ENCODE measurements at places on chromosomes 2 and 18. TPM values are rescaled to one million over a fixed set of nuclear protein-coding genes. Genes with fewer than 3 reads are reported as not detected.

The HOXD12 gene
- not detected for total RNA-seq

The VIT gene
- 10.0 TPM for total RNA-seq

The CHRNG gene
- total RNA-seq, result not detected

The TCF23 gene
- 0.10 TPM for total RNA-seq

The RIT2 gene
- not detected for total RNA-seq

The OTOS gene
- not detected for total RNA-seq

The KCNG2 gene
- 0.49 TPM for total RNA-seq

The CYP26B1 gene
- 11.0 TPM for total RNA-seq

The DUSP2 gene
- 3.7 TPM for total RNA-seq

The SLC16A14 gene
- not detected for total RNA-seq

The TMEM17 gene
- total RNA-seq, result 0.69 TPM

The ANKRD23 gene
- total RNA-seq, result 1.1 TPM

The IL1RL2 gene
- total RNA-seq, result 3.5 TPM

The ZSWIM2 gene
- total RNA-seq, result not detected

The GCKR gene
- total RNA-seq, result 0.44 TPM

The ALK gene
- total RNA-seq, result not detected

The PTPRM gene
- 60.3 TPM for total RNA-seq

The KCNF1 gene
- total RNA-seq, result not detected

The ST8SIA3 gene
- total RNA-seq, result not detected

The IL1RL1 gene
- 2.4 TPM for total RNA-seq

The DNMT3A gene
- 7.5 TPM for total RNA-seq

The IL36RN gene
- not detected for total RNA-seq

The CRYGA gene
- not detected for total RNA-seq

The ALPI gene
- total RNA-seq, result not detected

The C1QL2 gene
- total RNA-seq, result not detected

The FTCDNL1 gene
- not detected for total RNA-seq

The SERPINB11 gene
- total RNA-seq, result not detected

The NOP58 gene
- total RNA-seq, result 35.5 TPM

The CHRND gene
- not detected for total RNA-seq

The ADD2 gene
- total RNA-seq, result 0.05 TPM

The TNFRSF11A gene
- total RNA-seq, result 0.29 TPM

The DYNAP gene
- not detected for total RNA-seq

The DNAJC5G gene
- not detected for total RNA-seq

The SPRED2 gene
- total RNA-seq, result 16.4 TPM

The SPHKAP gene
- total RNA-seq, result 0.05 TPM

The CPLX4 gene
- not detected for total RNA-seq

The ARHGAP25 gene
- 3.2 TPM for total RNA-seq

The SCYGR4 gene
- not detected for total RNA-seq

The NEUROD1 gene
- not detected for total RNA-seq

The NEU2 gene
- total RNA-seq, result not detected

The NOSTRIN gene
- total RNA-seq, result 0.24 TPM

The PLB1 gene
- total RNA-seq, result not detected

The PLCL1 gene
- total RNA-seq, result 15.5 TPM

The GPBAR1 gene
- 0.50 TPM for total RNA-seq

The CAPG gene
- total RNA-seq, result 50.4 TPM

The TSGA10 gene
- 2.1 TPM for total RNA-seq

The IL1A gene
- total RNA-seq, result 0.05 TPM

The RIF1 gene
- total RNA-seq, result 16.5 TPM

The SEMA4F gene
- total RNA-seq, result 4.5 TPM

The COLEC12 gene
- total RNA-seq, result 73.4 TPM

The OSR1 gene
- total RNA-seq, result 70.5 TPM
